ENCODE measurements at places on chromosomes 2 and 18.

DNA sequence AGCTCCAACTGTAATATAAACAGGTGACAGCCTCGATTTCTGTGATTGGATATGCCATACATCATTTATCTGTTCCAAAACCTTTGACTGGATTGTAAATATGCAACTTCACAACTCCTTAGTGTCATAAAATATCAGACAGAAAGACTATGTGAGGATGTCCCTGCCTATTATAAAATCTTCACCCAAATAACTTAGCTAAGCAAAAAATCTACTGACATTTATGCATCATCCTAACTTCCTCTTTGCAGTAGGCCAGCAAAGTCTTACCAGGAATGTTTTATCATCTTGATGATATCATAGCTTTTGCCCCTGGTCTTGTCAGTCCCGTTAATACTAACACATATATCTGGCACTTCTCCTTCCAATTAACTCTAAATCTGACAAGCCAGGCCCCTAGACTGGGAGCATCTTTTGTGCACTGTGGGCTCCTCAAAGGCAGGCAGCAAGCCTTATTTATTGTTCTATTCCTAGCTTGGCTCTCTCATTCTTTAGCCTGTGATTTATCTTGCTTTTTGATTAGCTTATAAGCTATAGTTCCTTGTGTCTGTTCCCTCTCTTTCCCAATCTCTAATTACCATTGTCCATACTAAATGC is 356.5 kb upstream of the HNMT start:
- no peak for DNase-seq

DNA sequence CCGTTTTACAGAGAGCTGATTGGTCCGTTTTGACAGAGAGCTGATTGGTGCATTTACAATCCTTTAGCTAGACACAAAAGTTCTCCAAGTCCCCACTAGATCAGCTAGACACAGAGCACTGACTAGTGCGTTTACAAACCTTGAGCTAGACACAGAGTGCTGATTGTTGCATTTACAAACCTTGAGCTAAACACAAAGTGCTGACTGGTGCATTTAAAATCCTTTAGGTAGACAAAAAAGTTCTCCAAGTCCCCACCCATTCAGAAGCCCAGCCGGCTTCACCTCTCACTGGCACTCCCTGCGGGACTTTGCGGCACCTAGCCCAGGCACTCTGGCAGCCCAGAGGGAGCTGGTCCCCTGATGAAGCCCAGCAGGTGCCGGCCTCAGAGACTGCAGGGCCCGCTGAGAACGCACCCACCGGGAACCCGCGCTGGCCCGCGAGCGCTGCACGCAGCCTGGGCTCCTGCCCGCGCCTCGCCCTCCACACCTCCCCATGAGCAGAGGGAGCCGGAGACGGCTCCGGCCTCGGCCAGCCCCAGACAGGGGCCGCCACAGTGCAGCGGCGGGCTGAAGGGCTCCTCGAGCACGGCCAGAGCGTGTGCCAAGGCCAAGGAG is 508.1 kb upstream of the CHAC2 start:
- no peak for DNase-seq

GRCh38 chr18:13550418-13551304 is 175.7 kb downstream of the FAM210A start:
- no peak for DNase-seq

GRCh38 chr2:210389856-210390255 is 74.9 kb upstream of the MYL1 start:
- no peak for DNase-seq

GRCh38 chr2:145691659-145692058 is 1171.7 kb upstream of the ZEB2 start:
- no peak for DNase-seq

DNA sequence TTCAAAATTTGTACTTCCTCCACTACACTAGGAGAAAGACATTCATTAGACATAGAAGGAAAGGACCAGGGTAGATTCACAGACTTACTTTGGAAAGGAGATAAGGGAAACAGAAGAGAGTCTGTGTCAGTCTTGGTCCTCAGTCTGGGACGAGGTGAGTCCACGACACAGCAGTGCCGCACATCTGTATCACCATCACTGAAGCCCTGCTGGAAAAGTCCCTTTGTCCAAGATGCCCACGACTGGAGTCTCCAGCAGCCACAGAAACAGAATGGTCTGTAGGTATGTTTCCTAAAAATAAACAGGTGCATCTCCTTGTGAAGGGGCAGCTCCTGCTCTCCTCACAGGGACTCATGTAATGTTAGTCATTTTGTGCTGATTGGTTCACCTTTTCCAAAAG is 27.4 kb downstream of the COX7A2L start:
- DNase-seq = no peak

- no peak for DNase-seq
These were observed 26.9 kb downstream of the CELF4 start for GRCh38 chr18:37538526-37539205.

Measured in stimulated activated CD4-positive, alpha-beta T cell treated with anti-CD3 and anti-CD28 coated beads, Interleukin-4, amount 100 ng/mL, for 48 hours (primary cell).